ENCODE measurements at places on chromosomes 6 and 20.

- no peak for DNase-seq
These were observed 216.7 kb downstream of the ZDHHC14 start for GRCh38 chr6:157597461-157598312.

GRCh38 chr6:118755941-118756646 is 104.7 kb upstream of the CEP85L start:
- no peak for DNase-seq

GRCh38 chr6:140182821-140183220 is 808.4 kb upstream of the CITED2 start:
- no peak for DNase-seq

- DNase-seq: no peak
These were observed 2.0 kb upstream of the SLC17A3 start for GRCh38 chr6:25875926-25876602.

GRCh38 chr6:113629975-113630737 is 227.0 kb upstream of the MARCKS start:
- no peak for DNase-seq

DNA sequence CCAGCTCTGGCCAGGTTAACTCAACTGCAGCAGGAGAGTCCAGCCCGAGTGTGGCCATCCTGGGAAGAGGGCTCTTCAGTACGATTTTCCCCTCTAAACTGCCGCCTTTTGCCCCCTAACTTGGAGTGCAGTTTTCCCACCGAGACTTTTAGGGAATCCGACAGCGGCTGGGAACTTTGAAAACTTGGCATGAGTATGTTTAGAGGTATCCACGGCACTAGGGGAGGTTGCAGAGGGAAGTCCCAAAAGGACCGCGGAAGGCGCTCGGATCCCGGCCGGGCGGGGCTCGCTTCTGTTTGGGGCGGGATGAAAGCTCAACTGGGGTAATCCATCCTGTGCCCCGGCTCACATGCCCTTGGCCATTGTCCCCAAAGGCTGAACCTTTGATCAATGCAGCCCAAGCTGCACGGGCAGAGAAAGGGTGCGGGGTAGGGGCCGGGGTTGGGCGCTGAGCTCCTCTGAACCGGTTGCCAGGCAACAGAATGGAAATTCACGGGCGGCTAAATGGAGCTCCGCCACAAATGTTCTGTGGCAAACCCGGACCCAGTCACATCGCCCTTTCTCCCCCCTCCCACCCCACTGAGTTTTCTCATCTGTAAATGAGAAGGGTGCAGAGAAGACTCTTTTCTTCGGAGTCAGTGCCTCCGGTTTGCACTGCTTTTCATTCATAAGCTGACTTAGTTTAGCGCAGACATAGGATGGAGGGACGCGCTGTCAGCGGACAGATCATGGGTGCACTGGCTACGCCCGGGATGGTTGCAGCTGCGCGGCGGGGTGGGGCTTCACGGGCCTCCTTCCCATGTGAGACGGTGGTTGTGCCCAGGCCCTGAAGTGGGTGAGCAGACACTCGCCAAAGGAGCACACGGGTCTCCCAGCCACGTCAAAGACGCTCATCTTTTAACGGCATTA is 2.3 kb downstream of the BMP6 start:
- DNase-seq: no peak

- DNase-seq: no peak
These were observed 59.0 kb downstream of the ANKRD60 start for GRCh38 chr20:58169450-58169849.

- DNase-seq: no peak
These were observed 34.2 kb upstream of the NKAIN2 start for GRCh38 chr6:123769431-123769830.

DNA sequence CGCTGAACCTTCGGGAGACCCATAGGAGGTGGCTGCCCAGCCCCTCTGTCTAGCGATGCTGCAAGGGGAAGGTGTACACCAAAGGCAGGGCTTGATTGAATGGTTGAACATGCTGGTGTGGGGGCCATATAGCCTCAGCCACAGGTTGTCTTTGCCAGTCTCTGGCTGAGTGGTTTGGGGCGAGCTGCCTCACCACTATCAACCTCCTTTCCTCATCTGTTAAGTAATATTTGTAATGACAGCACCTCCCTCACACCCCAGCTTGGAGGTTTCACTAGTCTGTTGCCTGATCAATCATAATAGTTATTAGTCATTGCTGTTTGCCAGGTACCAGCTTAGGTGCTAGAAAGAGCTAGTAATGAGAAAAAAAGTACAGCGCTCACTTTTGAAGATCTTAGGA is 11.8 kb upstream of the ZNF831 start:
- no peak for DNase-seq

DNA sequence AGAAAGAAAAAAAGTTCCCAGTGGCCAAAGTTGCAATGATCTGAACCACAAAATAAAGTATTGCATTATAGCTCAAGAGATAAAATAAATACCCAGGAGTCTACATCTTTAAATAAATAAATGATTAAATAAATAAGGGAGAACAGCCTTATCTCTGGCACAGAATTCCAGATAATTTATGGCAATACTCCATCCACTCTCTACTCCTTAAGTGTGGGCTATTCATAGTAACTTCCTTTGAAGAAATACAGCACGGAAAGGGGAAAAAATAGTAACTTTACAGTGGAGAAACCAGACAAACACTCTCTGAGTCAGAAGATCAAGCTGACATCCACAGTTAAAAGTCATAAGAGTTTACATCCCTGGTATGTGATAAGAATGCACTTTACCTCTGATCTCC is 11.6 kb downstream of the AURKA start:
- no peak for DNase-seq

- DNase-seq: no peak
These were observed 31.4 kb downstream of the PTK7 start for GRCh38 chr6:43107344-43108062.
